ENCODE measurements at places on chromosomes 12 and 14.

DNA sequence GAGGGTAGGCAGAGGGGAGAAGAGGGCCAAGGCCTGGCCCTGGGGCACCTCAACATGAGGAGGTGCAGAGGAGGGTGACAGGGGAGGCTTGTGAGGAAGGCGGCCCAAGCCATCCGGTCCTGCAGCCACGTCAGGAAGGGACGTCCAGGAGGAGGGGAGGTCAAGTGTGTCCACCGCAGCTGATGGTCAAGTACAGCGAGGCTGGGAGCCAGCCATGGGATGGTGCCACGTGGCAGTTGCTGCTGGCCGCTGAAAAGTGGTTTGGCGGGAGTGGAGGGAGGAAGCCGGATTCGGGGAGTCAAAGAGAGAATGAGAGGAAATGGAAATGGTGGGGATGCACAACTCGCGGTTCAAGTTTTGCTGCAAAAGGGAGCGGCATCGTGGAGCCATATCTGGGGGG is 41.2 kb downstream of the PRIMA1 start:
- no peak for DNase-seq

GRCh38 chr14:98926801-98927200 is 345.2 kb downstream of the BCL11B start:
- DNase-seq, result no peak

DNA sequence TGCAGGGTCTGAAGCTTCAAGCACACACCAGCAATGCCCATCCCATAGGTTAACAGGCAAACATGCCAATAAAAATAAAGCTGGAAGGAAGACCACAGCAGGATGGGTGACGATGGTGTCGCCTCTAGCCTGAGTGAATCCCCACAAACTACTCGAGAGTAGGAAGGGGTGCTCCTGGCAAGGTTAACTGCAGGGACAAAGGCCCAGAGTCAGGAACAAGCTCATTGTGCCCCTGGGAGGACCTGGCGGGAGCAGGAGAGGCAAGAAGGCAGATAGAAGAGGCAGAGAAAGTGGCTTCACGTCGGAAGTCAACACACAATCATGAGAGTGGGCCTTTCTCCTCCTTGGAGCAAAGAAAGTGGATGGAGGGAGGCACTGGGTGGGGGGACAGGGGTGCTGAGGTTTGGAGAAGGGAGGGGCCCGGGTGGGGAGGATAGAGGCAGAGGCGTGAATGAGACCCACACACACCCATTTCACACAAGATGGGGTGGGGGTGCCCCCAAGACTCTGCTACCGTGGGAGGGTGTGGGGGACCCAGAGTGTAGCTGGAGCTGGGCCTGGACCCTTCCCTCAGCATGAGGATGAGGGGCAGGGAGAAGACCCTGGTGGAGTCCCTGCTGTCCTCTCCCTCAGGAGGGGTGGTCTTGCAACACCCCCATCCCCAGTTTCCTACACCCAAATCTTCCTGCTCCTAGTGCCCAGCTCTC is 43.1 kb downstream of the DIO3 start:
- no peak for DNase-seq

GRCh38 chr12:112013601-112014402 is 576 bp downstream of the ERP29 start:
- DNase-seq, result peak; percentile 81

DNA sequence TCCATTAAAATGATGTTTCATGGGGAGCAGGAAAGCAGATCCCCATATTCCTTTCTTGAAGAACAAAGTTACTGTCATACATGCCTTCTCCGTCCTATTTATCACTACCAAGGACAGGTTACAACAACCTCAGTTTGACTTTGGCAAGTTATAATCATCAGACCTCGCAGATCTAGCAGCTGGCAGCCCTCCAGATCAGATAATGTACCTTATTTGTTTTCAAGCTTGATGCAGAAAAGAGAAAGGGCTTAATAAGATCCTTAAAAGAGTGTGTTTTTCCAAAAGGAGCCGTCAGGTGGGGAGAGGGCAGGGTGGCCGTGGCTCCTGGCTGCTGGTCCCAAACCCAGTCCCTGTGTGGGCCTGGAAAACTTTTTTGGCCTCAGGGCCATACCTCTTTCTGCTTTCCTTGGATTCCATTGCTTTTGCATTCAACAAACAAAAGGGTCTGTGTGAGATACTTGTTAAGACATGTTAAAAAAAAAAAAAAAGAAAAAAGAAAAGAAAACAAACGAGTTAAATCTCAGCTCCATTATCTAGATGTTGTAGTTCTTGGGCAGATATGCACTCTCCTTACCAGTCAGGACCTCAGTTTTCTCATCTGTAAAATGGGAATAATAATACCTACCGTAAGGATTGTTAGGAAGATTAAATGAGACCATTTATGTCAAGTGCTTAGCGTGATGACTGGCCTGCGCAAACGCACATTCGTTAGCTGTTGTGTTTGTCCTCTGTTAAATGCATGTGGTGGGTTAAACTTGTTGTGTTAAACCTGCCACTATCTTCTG is 64.6 kb downstream of the B4GALNT3 start:
- DNase-seq, result no peak

DNA sequence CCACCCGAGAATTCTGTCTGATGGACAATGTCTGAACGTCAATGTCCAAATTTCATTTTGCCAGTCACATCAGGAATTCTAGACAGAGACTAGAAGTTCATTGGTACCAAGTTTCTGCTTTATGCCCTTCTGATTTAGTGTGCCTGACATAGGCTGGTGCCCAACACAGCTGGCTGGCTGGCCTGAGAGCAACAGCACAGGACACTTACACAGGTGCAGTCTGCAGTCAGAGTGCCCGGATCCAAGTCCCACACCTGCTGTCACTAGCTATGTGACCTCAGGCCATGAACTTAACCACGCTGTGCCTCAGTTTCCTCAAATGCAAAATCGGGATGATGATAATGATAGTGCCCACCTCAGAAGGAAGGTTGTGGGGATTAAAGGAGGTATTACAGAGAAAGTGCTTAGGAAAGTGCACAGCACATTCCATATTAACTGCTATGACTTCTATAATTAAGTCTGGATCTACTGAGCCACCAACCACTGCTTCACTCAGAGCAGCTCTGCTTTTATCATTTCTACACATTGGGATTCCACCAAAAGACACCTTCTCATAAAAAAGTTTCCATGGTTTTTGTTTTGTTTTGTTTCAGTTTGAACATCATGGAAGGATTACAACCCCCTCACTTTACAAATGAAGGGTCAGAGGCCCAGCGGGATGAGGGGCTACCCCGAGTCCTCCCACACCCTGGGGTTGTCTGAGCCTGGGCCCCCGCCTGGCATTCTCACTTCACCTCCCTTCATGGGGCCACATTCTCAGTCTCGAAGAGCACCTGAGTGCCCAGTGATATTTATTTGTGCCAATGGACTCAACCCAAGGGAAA is 168.8 kb upstream of the BCL2L14 start:
- DNase-seq, result no peak

DNA sequence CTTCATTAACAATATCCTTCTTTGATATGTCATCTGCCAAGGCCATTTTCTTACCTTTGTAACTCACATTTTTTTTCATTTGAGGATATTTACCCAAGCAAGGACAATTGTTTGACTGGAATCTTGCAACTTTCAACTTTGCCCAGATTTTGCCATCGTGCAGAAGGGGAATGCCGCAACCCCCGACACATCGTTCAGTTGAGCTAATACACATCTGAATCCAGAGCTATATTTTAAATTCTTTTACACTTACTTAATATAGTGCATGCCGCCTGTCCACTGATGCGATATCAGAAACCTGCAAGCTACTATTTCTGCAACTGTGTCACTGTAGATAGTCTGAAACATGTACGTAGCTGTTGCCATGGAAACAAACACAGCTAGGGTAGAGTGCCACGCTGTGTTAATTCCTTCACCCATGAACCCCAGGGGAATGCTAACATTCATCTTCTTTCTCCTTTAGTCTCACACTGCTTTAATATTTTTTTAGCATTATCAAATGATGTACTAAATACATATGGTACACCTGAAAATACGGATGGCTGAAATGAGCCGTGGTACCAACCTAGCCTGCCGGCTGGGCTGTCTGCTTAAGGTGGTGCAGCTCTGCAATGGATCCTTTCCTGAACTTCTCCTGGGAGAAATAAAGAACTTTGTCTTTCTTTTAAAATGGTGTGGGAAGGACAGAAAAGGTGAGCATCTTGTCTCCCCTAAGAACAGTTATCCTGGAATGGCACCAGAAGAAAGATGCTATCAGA is 77.0 kb upstream of the FOXN3 start:
- no peak for DNase-seq

- DNase-seq, result peak; percentile 66
Observed at GRCh38 chr14:64708148-64709004, 4.2 kb downstream of the PLEKHG3 start.

- no peak for DNase-seq
Observed at GRCh38 chr14:92495027-92495426, 18.6 kb upstream of the RIN3 start.

DNA sequence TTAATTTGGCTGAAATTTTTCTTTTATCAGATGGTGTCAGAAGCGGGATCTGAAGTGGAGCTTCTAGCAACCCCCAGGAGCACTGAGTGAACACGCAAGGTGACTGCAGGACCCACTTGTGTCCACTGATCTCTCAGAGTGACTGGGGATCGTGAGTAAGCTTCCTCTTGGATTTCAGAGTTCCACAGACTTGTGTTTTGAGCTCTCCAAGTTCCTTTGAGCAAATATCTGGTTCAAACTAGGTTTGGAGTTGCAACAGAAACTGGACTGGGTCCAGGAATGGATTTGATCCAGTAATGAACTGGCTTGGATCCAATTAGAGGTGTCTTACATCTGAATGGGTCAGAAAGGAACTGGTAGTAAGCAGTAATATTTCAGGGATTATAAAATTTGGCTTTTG is 24.7 kb upstream of the B4GALNT1 start:
- no peak for DNase-seq

- no peak for DNase-seq
Observed at GRCh38 chr12:6367969-6368892, 7.1 kb downstream of the SCNN1A start.

- DNase-seq, result no peak
Observed at GRCh38 chr12:38102197-38102596, 214.4 kb upstream of the ALG10B start.

DNA sequence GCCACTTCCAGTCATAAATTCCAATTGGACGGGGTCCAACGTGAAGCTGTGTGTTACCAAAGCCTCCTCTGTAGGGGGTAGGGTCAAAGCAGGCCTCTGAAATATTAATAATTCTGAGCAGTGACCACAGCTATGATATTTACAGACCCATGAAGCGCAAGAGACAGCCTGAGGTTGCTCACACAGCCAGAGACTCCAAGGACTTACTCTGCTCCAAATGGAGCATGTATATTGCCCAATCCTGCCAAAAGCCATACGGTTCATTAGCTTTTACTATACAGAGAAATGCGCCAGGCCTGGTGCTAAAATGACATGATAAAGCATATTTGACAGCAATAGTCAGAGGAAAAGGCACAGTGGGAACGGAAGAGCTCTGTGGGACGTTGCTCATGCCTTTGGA is 151.3 kb downstream of the PAH start:
- DNase-seq, result no peak

DNA sequence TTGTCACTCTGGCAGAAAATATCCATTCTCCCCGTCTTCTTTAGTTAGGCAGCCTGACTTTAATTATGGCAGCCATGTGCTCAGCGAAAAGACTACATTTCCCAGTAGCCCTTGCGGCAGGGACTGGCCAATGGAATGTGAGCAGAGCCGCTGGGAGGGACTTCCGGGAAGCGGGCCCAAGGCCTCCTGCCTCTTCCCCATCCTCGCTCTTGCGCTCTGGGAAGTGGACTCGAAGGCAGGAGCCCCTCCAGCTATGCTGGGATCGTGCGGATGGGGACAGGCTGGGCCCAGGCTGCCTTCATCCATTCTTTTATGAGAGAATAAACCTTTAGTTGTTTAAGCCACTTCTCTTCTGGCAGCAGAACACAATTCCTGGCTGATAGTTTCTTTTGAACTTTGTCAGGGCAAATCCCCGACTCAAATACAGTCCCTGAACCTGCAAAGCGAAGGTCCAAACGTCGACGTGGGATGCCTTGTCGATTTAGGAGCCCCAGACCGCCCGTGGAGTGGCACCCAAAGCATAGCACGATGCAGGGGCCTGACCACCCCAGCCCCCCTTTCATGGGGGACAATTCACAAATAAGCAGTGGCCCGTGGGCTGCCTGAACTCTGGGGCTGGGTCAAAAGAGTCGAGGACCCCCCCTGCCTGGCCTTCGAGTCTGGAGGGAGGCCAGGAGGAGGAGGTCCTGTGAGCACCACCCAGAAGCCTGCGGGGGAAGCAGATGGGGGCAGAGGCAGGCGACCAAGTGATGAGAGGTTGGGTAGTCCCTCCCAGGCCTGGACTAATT is 15.6 kb upstream of the LRTM2 start:
- peak; percentile 90 for DNase-seq

DNA sequence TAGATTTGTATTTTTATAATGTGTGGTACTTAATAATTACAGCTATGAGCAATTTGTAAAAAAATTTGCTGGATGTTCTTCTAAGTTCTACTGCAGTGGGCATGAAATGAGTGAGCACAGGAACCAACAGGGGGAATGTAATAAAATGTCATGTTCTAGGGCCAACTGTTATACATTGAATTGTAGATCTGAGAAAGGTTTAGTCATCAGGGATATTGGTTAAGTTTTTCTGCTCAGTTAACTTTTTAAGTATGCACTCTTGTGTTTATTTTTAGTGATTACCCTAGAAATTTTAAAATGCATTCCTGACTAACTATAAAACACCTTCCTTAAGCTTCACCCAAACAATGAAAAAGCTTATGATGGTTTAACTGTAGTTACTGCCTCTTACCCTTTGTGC is 101.8 kb downstream of the CAND1 start:
- DNase-seq, result no peak

GRCh38 chr14:56100556-56100955 is 17.7 kb upstream of the PELI2 start:
- no peak for DNase-seq

GRCh38 chr12:92745856-92746550 is 43.2 kb downstream of the PLEKHG7 start:
- DNase-seq, result no peak

GRCh38 chr12:32603858-32604257 is 75.2 kb upstream of the DNM1L start:
- no peak for DNase-seq

- no peak for DNase-seq
Observed at GRCh38 chr12:663293-663871, at the start of gene NINJ2. Gene NINJ2 (minus strand): TSS chr12:663445. CDS start chr12:663360, 85 bp downstream.

DNA sequence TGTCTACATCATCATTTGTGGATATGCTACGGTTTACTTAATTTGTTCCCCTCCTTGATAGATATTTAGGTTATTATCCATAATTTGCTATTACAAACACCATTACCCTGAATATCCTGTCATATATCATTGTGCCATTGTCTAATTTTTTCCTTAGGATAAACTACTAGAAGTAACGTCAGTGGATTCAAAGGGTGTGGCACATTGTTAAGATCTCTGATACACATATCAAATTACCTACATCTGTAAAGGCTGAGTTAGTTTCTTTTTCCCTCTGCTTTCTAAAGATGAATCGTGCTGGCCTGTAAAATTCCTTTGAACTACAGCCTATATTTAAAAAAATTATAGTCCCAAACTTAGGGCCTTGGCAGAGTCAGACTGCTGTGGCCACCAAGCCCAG is 53.9 kb upstream of the STRN3 start:
- DNase-seq, result no peak
